ENCODE measurements at places on chromosomes 1 and 21.

- DNase-seq: no peak
These were observed 7.7 kb upstream of the CD5L start for GRCh38 chr1:157849229-157849875.

GRCh38 chr1:24973315-24973714, 43.2 kb upstream of the RUNX3 start:
- DNase-seq: no peak

GRCh38 chr21:43736224-43736883, 17.4 kb downstream of the PDXK start:
- no peak for DNase-seq

GRCh38 chr1:47703981-47704596, 266.2 kb downstream of the FOXD2 start:
- no peak for DNase-seq

DNA sequence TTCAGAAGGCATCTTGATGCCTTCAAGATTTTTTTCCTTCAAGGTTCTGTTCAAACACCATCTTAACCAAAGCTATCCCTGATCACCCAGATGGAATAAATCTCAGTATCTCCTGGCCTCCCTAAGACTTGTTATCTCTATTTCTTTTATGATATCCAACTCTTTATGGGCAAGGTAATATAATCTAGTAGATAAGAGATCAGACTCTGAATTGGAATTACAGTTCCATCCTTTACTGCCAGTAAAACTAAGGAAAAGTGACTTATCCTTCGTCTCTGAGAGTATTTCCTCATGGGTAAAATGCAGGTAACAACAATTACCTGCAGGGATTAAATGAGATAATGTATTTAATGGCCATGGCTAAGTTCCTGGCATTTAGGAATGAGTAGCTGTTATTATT, 445.0 kb upstream of the DAB1 start:
- DNase-seq: no peak

- DNase-seq: no peak
These were observed 276.6 kb downstream of the NFIA start for GRCh38 chr1:61358770-61359455.

DNA sequence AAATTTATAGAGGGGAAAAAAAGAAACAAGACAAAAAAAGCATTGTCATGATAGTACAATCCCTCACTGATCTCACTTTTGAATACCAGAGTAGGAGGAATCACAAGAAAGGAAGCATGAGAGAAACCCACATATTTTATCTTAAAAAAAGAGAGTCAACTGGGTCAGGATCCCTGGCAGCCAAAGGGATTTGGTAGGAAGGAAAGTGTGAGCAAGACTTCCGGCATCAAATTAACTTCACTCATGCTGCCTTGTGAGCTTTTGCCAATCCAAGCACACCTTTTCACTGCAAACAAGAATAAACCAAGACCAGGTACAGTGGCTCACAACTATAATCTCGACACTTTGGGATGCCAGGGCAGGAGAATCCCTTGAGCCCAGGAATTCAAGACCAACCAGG, 53.1 kb downstream of the SLC9C2 start:
- DNase-seq: no peak

GRCh38 chr1:39170731-39171667, 33.5 kb upstream of the MACF1 start:
- no peak for DNase-seq

- DNase-seq: no peak
These were observed 21.1 kb upstream of the SNRPE start for GRCh38 chr1:203840208-203840808.
